ENCODE measurements at places on chromosomes 4 and X.

- H3K27me3 ChIP-seq: no peaks in the 10 kb centered on the region
- no peaks in the 10 kb centered on the region for H3K4me1 ChIP-seq
- no peak overlapping the region for H3K4me3 ChIP-seq
These were observed 77.3 kb upstream of the LIMCH1 start for GRCh38 chr4:41460641-41461040.

- no peak overlapping the region for H3K4me3 ChIP-seq
- no peak for DNase-seq
- H3K4me1 ChIP-seq: no peaks in the 10 kb centered on the region
- H3K36me3 ChIP-seq: no peaks in the 10 kb centered on the region
- no peak overlapping the region for H3K27ac ChIP-seq
These were observed 168.3 kb downstream of the BTC start for GRCh38 chr4:74625981-74626380.

DNA sequence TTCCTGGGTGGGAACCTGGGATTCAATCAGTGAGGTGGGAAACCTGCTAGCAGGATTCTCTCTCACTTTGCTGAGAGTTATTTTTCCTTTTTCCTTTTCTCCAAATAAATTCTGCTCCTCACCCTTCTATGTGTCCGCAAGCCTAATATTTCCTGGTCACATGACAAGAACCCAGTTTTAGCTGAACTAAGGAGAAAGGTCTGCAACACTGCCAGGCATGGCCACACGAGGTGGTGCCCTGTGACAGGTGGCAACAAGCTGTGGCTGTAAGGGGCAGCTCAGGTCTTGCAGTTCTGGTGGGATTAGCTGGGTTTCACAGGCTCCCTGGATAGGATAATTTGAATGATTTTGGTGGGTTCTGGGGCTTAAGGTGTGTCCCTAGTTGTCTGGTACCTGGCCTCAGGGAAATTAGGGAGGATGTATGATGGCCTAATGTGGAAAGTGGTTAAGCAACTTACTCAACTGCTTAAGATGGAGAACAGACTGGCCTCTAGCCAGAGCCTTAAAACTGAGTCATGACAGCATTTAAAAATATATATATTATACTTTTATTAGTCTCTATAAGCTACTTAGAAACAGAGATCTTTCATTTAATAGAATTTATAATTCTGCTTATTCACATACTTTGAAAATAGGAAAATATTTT is 215.0 kb downstream of the IL15 start:
- H3K36me3 ChIP-seq: no peaks in the 10 kb centered on the region
- no peak overlapping the region for H3K4me3 ChIP-seq
- H3K27me3 ChIP-seq: no peaks in the 10 kb centered on the region

GRCh38 chr4:102687373-102687981 is 73.3 kb downstream of the MANBA start:
- H3K4me3 ChIP-seq: no peak overlapping the region
- no peaks in the 10 kb centered on the region for H3K27me3 ChIP-seq
- no peak overlapping the region for H3K27ac ChIP-seq
- peaks cover 19% of the 10 kb centered on the region for H3K36me3 ChIP-seq

DNA sequence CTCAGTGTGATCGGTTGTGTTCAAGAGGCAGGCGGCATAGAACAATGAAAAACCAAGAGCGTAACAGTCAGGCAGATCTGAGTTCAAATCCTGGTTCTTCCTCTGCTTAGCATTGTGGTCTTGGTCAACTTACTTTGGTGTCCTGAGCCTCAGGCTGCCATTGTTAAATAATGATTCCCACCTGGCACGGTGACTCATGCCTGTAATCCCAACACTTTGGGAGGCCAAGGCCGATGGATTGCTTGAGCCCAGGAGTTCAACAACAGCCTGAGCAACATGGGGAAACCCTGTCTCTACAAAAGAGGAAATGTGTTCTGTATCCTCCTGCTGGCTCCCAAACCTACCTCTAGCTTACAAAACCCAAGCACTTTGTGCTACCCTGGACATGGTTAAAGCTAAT is 129.0 kb upstream of the STX18 start:
- H3K27ac ChIP-seq: no peak overlapping the region
- no peaks in the 10 kb centered on the region for H3K36me3 ChIP-seq
- H3K4me3 ChIP-seq: no peak overlapping the region
- no peak for DNase-seq
- no peaks in the 10 kb centered on the region for H3K27me3 ChIP-seq

- peaks cover 8% of the 10 kb centered on the region for H3K4me1 ChIP-seq
- no peak overlapping the region for H3K4me3 ChIP-seq
- no peaks in the 10 kb centered on the region for H3K36me3 ChIP-seq
- DNase-seq: no peak
- no peaks in the 10 kb centered on the region for H3K27me3 ChIP-seq
These were observed 35.9 kb upstream of the CXCL8 start for GRCh38 chr4:73704314-73705055.

DNA sequence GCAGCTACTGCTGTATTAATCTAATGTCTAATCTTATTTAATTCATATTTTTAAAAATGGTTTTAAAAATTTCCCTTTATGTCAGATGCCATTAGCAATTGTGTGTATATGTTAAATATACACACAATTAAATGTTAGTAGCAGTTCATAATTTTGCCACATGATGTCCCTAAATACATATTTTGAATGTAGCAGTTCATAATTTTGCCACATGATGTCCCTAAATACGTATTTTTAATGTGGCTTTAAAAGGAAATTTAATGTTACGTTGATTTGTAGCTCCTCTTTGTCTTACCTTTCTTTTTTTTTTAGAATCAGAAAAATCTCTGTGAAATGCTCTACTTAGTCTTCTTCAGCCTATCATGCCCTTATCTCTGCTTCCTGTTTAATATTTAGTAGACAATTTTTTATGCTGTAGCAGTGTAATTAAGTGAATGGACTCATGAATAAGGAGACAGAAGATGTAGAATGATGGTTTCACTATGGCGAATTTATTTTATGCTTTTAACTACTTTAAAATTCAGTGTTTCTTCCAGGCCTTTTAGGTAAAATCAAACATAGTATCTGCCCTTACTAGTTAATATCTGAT is 26.1 kb downstream of the RBM46 start:
- H3K4me3 ChIP-seq: no peak overlapping the region
- H3K36me3 ChIP-seq: no peaks in the 10 kb centered on the region
- no peaks in the 10 kb centered on the region for H3K4me1 ChIP-seq
- no peaks in the 10 kb centered on the region for H3K27me3 ChIP-seq
- no peak for DNase-seq
- H3K27ac ChIP-seq: no peak overlapping the region

- no peak for DNase-seq
- no peak overlapping the region for H3K27ac ChIP-seq
- no peaks in the 10 kb centered on the region for H3K36me3 ChIP-seq
- H3K27me3 ChIP-seq: no peaks in the 10 kb centered on the region
- peaks cover 8% of the 10 kb centered on the region for H3K4me1 ChIP-seq
These were observed 1.5 kb downstream of the RBPJ start for GRCh38 chr4:26322346-26322745.

- H3K27me3 ChIP-seq: no peaks in the 10 kb centered on the region
- H3K4me1 ChIP-seq: no peaks in the 10 kb centered on the region
- DNase-seq: peak; percentile 18
- no peaks in the 10 kb centered on the region for H3K36me3 ChIP-seq
- no peak within 1 kb of the TSS for H3K27ac ChIP-seq
- H3K4me3 ChIP-seq: peak within 1 kb of the TSS; percentile 50
These were observed at the start of gene ARHGEF9 for GRCh38 chrX:63784902-63785707. ARHGEF9 (minus strand) TSS chrX:63785214; CDS start chrX:63785145, 69 bp downstream.

GRCh38 chrX:117985241-117985640 is 131.4 kb downstream of the KLHL13 start:
- no peak overlapping the region for H3K27ac ChIP-seq
- no peaks in the 10 kb centered on the region for H3K4me1 ChIP-seq
- H3K4me3 ChIP-seq: no peak overlapping the region
- no peaks in the 10 kb centered on the region for H3K27me3 ChIP-seq
- no peaks in the 10 kb centered on the region for H3K36me3 ChIP-seq

GRCh38 chr4:141142423-141142822 is 9.2 kb upstream of the RNF150 start:
- no peaks in the 10 kb centered on the region for H3K27me3 ChIP-seq
- no peak for DNase-seq
- H3K4me3 ChIP-seq: no peak overlapping the region

DNA sequence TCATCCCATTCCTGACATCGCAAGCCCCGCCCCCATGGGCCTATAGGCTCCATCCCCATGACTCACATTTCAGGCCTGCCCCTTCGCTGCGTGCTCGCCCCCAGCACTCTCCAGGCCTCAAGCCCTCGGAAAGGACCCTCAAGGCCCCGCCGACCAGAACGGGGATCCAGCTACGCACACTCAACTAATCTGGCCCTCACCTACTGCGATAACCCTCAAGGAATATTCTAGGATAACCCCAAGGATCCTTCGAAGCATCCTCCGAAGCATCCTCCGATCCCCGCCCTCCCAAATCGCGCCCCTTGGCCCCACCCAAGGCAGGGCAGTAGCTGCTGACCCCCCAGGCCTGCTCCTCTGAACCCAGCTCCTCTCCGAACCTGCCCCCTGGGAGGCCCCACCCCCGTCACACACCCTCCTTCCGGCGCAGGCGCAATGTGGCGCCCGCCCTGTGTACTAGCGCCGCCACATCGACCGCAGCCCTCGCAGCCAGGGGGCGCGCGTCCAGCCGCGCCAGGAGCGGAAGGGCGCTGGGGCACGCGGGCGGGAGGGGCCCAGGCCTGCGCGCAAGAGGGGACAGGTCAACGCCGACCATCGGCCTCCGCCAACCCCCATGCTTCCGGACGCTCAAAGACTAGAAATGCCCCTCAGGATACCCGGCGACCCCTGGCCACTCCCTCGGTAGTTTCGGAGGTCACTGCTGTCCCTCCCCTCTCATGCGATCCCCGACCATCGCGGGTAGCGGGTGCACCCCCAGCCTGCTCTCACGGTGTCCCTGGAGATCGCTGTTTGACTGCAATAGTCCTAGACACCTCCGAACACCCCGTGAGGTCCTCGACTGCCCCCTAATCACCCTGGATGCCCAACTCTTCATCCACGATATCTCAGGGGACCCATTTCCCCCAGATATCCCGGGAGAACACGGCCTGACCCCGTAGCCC is 6.4 kb upstream of the MAGIX start:
- DNase-seq: no peak
- H3K4me1 ChIP-seq: peaks cover 2% of the 10 kb centered on the region
- no peaks in the 10 kb centered on the region for H3K36me3 ChIP-seq
- H3K27me3 ChIP-seq: no peaks in the 10 kb centered on the region
- H3K27ac ChIP-seq: peak overlapping the region; percentile 90

GRCh38 chrX:48999030-48999429 is 3.0 kb downstream of the GRIPAP1 start:
- DNase-seq: no peak
- no peak overlapping the region for H3K27ac ChIP-seq
- no peaks in the 10 kb centered on the region for H3K27me3 ChIP-seq
- H3K36me3 ChIP-seq: peaks cover 18% of the 10 kb centered on the region

DNA sequence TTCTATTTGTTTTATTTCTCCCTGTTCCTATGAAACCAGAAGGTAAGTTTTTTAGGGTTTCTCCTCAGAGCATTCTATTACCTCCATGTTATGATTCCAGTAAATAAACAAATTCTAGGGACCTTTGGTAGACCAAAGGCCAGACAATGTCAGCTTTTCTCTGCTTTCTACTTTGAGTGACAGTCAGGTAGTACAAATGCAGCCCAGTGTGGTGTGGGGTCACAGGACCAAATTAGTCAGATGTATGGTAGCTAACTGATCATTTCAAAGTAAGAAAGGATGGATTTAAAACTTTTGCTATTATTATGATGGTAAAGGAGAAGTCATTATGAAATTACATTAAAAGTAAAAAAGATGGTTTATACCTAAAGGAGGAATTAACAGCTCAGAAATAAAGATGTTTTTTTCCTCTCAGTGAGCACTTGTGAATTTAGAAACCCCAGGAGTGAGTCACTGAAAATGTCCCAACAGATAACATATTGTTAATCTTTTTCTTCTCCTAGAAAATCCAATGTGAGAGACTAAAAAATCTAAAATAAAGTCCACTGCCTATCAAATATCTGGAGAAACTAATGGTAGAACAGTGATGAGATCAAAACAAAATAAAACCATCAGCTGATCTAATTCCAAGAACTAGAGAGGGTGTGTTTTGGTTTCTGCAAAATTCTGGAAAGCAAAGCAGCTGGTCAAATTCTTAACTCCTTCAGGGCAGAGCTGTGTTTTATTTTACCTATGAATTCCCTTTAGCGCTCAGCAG is 16.6 kb upstream of the KLHL2 start:
- no peak overlapping the region for H3K27ac ChIP-seq
- no peak overlapping the region for H3K4me3 ChIP-seq
- H3K4me1 ChIP-seq: no peaks in the 10 kb centered on the region
- no peaks in the 10 kb centered on the region for H3K36me3 ChIP-seq

DNA sequence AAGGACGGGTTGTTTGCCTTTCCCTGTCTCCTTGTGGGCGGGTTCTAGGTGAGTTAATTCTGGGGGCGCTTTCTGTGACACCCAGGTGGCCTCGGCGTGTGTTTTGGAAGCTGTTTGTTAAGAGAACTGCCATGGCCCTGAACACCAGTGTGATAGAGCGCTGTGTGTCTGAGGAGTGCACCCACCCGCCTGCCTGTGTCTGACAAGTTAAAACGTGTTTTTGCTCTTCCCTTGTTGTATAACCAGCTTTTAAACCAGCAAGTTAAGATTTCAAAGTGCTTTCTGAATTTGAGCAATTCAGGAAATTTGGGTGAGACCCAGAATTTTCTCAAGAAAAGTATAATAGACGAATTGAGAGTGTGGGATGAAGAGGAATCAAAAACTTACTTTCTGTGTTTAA is 55.2 kb upstream of the HGFAC start:
- H3K27ac ChIP-seq: peak overlapping the region; percentile 74
- H3K4me1 ChIP-seq: peaks cover 32% of the 10 kb centered on the region
- peaks cover 2% of the 10 kb centered on the region for H3K27me3 ChIP-seq
- H3K4me3 ChIP-seq: no peak overlapping the region

GRCh38 chr4:186887752-186888151 is 164.1 kb upstream of the FAT1 start:
- no peaks in the 10 kb centered on the region for H3K36me3 ChIP-seq
- no peak overlapping the region for H3K4me3 ChIP-seq
- H3K27me3 ChIP-seq: no peaks in the 10 kb centered on the region
- H3K4me1 ChIP-seq: no peaks in the 10 kb centered on the region
- DNase-seq: no peak
- H3K27ac ChIP-seq: no peak overlapping the region

- H3K4me3 ChIP-seq: no peak overlapping the region
- no peaks in the 10 kb centered on the region for H3K4me1 ChIP-seq
- H3K27me3 ChIP-seq: no peaks in the 10 kb centered on the region
- H3K27ac ChIP-seq: no peak overlapping the region
- no peak for DNase-seq
- H3K36me3 ChIP-seq: no peaks in the 10 kb centered on the region
These were observed 868.0 kb downstream of the FAT4 start for GRCh38 chr4:126182786-126183185.
